ENCODE measurements at places on chromosomes 1 and 21. TPM values are rescaled to one million over a fixed set of nuclear protein-coding genes. Genes with fewer than 3 reads are reported as not detected.

TFAP2E gene
- total RNA-seq: 1.4 TPM

SMYD3 gene
- 31.7 TPM for total RNA-seq

TMEM50A gene
- 71.4 TPM for total RNA-seq

LAMC1 gene
- 111 TPM for total RNA-seq

MAP1LC3C gene
- 1.7 TPM for total RNA-seq

SPATA45 gene
- not detected for total RNA-seq

DNA sequence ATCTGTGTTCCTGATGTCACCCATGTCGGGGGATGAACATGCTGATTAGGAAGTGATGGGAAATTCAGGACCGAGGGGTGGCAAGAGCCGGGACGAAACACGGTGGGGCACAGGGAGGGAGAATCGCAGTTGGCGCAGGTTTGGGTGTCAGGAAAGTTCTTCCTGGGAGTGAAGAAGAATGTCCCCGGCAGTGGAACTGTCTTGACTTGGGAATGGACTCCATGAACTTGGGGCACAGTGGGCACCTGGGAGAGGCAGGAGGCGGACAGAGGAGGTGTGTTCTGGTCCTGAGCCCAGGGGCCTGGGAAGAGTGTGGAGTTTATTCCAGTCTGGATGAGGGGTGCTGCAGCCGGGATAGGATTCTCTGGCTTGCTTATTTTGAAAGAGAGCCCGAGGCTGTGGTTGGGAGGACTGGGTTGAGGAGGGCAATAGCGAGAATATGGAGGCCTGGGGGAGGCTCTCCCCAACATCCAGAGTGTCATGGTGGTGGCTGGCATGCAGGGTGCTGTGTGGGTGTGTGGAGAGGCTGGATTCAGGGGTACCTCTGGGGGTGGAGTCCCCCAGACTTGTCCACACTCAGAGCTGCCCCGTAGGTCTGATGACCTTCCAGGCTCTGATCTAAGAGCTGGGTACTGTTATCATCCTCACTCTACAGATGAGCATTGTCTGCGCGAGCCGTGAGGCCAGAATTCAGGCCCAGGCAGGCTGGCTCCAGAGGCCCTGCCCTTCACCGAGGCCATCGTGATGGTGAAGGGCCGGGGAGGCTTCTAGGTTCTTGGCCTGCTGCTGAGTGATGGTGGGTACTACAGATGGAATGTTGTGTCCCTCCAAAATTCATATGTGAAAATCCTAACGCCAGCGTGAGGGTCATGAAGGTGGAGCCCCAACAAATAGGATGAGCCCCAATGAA lies 274.5 kb upstream of the C1orf174 start:
- no peaks in the 10 kb centered on the region for H3K36me3 ChIP-seq
- H3K27ac ChIP-seq: no peak overlapping the region
- no peak for DNase-seq
- no peaks in the 10 kb centered on the region for H3K4me1 ChIP-seq
- no peak overlapping the region for H3K4me3 ChIP-seq

DNA sequence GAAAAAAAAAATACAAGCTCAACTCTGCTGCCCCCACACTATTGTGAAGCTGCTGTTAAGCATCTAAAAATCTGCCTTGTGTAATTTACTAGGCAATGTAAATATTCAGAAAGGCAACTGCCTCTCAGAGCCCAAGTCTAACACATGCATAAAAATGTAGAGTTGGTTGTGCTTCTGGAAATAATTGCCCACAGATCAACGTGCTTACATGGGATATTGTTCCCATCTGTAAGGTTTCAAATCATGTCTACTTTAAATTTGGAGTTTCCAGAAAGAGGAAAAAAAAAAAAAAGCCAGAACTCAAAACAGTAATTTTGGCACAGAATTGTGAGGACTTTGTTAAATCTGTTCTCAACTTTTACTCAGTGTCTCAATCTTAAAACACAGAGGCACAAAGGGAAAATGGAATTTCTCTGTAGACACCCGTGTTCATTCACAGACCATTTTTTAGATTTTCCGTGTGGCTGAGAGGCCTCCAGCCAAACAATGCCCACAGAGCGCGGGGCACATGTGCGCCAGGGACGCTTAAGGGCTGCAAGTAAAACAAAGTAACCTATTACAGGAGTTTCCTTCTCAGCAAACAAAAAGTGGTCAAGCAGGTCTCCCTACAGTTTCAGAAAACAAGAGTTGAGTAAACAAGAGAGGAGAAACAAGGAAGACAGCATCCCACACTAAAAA lies 115.5 kb downstream of the RERE start:
- peaks cover 54% of the 10 kb centered on the region for H3K4me1 ChIP-seq
- no peaks in the 10 kb centered on the region for H3K27me3 ChIP-seq
- H3K27ac ChIP-seq: peak overlapping the region; percentile 95
- H3K4me3 ChIP-seq: peak overlapping the region; percentile 59
- peak; percentile 81 for DNase-seq
- H3K36me3 ChIP-seq: no peaks in the 10 kb centered on the region

GRCh38 chr1:24022581-24023361 lies 42.6 kb upstream of the SRSF10 start:
- no peak overlapping the region for H3K27ac ChIP-seq
- no peak overlapping the region for H3K4me3 ChIP-seq
- H3K27me3 ChIP-seq: no peaks in the 10 kb centered on the region
- DNase-seq: no peak

- H3K27ac ChIP-seq: no peak overlapping the region
- H3K4me1 ChIP-seq: no peaks in the 10 kb centered on the region
- no peaks in the 10 kb centered on the region for H3K27me3 ChIP-seq
- DNase-seq: no peak
- H3K36me3 ChIP-seq: no peaks in the 10 kb centered on the region
Measured at GRCh38 chr1:80341021-80341420, 1334.5 kb upstream of the ADGRL4 start.

DNA sequence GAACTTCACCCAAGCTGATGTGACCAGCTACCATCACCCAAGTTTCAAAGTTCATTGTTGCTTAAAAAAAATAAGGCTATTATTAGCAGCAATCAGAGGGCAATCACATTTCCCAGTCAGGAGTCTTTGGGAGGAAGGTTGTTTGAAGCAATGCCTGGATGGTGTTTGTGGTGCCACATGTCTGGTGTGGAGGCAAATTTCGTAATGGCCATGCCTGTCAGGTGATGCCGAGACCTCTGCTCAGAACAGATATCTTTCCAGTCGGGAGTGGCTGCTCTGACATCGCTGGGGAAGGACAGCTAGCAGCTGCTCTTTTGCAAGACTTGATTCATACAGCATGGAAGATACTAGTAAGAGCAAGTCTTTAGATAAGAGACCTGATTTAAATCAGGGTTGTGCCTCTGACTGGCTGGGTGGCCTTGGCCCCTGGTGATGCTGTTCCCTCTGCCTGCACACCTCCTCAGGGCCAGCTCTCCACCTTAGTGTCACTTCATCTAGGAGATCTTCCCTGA lies 187.8 kb upstream of the JUN start:
- H3K27ac ChIP-seq: no peak overlapping the region
- H3K4me3 ChIP-seq: no peak overlapping the region
- no peak for DNase-seq
- H3K36me3 ChIP-seq: no peaks in the 10 kb centered on the region

- no peaks in the 10 kb centered on the region for H3K36me3 ChIP-seq
- no peaks in the 10 kb centered on the region for H3K27me3 ChIP-seq
- no peaks in the 10 kb centered on the region for H3K4me1 ChIP-seq
- no peak overlapping the region for H3K4me3 ChIP-seq
- no peak for DNase-seq
Measured at GRCh38 chr1:159084152-159084551, 7.6 kb upstream of the AIM2 start.

- no peak overlapping the region for H3K27ac ChIP-seq
- no peak overlapping the region for H3K4me3 ChIP-seq
- peaks cover 34% of the 10 kb centered on the region for H3K27me3 ChIP-seq
- no peak for DNase-seq
- peaks cover 16% of the 10 kb centered on the region for H3K4me1 ChIP-seq
Measured at GRCh38 chr1:16231331-16232315, 5.4 kb downstream of the CPLANE2 start.

DNA sequence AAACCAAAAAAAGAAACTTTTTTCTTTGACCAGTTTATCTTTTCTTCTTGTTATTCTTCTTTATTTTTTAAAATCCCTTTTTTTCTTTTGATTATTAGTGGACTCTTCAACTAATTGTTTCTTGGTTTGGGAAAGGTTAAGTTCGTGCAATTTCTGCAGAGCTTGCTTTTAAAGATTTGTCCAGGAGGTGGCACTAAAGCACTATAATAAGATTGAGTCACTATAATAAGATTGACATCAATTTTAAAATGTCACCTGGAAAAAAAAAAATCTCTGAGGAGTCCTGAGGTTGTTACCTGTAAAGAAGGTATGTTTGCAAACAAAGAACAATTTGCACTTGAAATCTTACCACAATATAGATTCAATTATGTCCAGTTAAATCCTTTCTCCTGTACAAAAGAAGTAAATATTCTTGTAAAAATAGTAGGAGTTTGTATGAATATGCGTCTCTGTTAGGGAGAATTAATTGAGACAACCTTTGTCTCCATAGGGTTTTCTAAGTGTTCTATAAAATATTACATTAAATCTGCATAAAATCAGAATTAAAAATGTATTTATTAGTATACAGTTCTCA lies 166.7 kb downstream of the ADGRL4 start:
- no peaks in the 10 kb centered on the region for H3K27me3 ChIP-seq
- 0 out of 2 replicates have a peak, but pooled peaks cover 4% of the 10 kb centered on the region for H3K4me1 ChIP-seq
- DNase-seq: peak; percentile 74
- H3K27ac ChIP-seq: no peak overlapping the region
- H3K4me3 ChIP-seq: no peak overlapping the region

- peaks cover 19% of the 10 kb centered on the region for H3K27me3 ChIP-seq
- peaks cover 34% of the 10 kb centered on the region for H3K4me1 ChIP-seq
- peak; percentile 55 for DNase-seq
- no peaks in the 10 kb centered on the region for H3K36me3 ChIP-seq
- no peak overlapping the region for H3K27ac ChIP-seq
- peak overlapping the region; percentile 50 for H3K4me3 ChIP-seq
Measured at GRCh38 chr1:205043866-205044265, 854 bp downstream of the CNTN2 start.
